Mammary epithelial cell (primary cell): ENCODE measurements at places on chromosomes 4 and X. TPM values are rescaled to one million over a fixed set of nuclear protein-coding genes. Genes with fewer than 3 reads are reported as not detected.

- no peak for DNase-seq
Measured at GRCh38 chr4:6767748-6768538, 14.6 kb upstream of the KIAA0232 start.

- DNase-seq: no peak
Measured at GRCh38 chrX:153527208-153527607, 9.8 kb downstream of the ATP2B3 start.

DNA sequence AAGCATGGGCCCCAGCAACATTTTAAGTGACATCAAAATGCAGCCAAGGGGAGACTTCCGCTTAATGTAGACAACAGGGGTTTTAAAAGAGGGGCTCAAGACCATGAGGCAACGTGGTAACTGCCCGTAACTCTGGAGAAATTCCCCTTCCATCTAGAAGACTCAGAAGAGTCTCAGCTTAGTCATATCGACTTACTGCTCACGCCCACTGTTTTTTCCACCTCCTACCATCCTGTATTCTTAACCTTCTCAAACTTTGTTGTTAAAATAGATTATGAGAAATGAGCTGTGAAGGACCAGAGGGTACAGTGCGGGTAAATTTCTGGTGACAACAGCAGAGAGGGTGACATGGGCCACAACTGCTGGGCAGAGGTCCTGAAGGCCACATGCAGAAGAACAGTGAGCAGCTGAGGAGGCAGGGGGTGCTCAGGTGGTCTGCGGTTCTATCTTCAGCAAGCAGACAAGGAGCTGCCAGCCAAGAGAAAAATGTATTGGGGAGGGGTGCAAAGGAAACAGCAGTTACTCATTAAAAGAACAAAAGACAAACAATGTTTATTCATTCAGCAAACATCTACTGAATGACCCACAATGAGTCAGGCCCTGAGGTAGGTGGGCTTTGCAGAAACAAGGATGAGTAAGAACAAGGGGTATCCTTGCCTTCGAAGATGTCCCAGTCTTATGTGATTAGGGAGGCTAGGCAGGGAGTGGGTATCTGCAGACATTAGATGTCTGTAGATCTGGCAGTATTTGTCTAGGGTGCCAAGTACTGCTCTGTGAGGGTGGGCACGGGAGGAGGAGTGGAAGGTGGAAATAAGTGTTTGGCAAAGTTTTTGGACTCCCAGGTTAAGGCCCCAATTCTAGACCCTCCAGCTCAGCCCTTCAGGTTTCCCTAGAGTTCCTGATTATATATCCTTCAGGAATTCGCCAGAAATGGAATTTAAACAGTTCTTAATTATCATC is 175.3 kb downstream of the TSPAN5 start:
- DNase-seq: peak; percentile 52

DNA sequence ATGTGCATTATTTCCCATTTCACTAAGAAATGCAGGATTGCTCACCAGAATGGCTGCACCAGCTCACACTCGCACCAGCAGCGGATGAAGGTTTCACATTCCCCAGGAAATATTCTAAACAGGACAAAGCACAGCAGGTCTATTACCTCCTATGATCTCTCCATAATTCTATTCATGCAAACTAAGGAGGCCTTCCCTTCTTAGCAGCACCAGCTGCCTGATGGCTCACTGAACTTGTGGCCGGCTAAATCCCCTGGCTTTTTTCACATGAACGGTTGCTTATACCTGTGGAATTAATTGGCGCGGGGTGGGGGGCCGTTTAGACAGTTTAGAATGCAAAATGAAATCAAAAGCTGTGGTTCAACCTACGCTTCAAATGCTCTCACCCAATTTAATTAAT is 73.5 kb upstream of the SRD5A3 start:
- no peak for DNase-seq

GRCh38 chrX:38701073-38701472 is 100.2 kb upstream of the MID1IP1 start:
- DNase-seq: no peak

- no peak for DNase-seq
Measured at GRCh38 chrX:319579-320125, 1.1 kb upstream of the GTPBP6 start.

- DNase-seq: no peak
Measured at GRCh38 chr4:94892051-94892450, 134.3 kb downstream of the BMPR1B start.

- no peak for DNase-seq
Measured at GRCh38 chrX:85111347-85111746, 107.7 kb downstream of the APOOL start.

GRCh38 chr4:77911091-77911490 is 48.5 kb downstream of the MRPL1 start:
- no peak for DNase-seq

DNA sequence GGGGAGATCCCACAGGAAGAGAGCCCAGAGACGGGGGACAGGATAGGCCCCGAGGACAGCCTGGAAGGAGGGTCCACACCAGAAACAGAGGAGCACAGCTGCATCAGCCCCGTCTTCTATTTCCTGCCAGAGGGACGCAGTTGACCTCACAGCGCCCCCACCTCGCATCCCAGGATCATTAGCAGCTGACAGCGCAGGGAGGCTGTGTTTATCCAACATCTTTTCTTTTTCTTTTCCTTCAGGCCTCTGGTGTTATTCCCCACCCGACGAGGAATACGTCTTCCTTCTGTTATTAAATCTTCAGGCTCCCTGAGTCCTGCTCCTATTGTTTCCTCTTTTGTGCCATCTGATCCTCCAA is 75.4 kb downstream of the DCHS2 start:
- no peak for DNase-seq

DNA sequence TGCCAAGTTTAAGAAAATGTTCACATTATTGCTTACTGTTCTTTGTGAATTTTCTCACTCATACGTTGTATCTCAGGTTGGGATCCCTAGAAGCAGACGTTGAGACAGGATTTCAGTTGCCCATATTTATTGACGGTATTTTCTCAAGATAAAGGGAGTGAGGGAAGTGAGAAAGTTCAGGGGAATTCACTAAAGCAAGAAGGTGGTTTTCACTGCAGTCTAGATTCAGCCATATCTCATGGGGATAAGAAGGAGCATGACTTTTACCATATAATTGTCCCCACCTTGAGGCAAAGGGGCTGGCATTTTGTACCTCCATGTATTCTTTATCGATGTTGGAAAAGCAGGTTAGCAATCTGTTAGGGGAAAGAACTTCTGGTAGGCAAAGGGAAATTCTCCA is 543.0 kb downstream of the CCSER1 start:
- no peak for DNase-seq

GRCh38 chr4:55498051-55498450 is 48.7 kb downstream of the CLOCK start:
- no peak for DNase-seq

DNA sequence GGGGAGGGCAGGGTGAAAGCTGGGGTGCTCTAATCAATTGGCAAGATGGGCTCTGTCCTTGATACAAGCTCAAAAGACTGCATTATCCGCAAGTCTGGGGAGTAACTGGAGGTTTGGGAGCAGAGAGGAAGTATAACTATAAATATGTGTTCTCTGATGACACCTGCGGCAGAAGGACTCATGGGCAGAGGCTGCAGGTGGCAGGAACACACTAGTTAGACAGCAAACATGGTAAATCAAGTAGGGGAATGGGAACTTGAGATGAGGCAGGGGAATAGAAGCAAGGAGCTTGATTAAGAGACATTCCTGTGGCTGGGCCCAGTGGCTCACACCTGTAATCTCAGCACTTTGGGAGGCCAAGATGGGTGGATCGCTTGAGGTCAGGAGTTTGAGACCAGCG is 30.3 kb downstream of the SH3KBP1 start:
- no peak for DNase-seq

DNA sequence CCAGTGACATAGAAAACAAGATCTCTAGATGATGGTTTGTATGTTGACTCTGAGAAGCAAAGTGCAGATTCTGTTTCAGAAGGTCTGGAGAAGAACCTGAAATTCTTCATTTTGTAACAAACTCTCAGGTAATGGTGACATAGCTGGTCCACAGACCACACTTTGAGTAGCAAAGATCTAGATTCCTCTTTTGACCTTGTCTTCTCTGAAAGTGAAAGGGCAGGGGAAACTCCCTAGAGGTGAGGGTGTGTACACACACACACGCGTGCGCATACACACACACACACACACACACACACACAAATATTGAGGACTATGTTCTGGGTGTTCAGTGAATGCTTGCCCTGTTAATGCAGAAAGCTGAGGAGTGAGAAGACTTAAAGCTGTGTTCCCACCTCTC is 110.1 kb downstream of the NHSL2 start:
- DNase-seq: no peak

- DNase-seq: no peak
Measured at GRCh38 chrX:103823591-103823990, 8.5 kb downstream of the RAB9B start.

DOK7 gene
- total RNA-seq: 19.3 TPM

POF1B gene
- total RNA-seq: under 0.01 TPM

HTN1 gene
- total RNA-seq: not detected

LIN54 gene
- total RNA-seq: 13.0 and 15.4 TPM in 2 replicates

NWD2 gene
- total RNA-seq: not detected

ARMCX4 gene
- 1.8 TPM for total RNA-seq
